ENCODE measurements at places on chromosomes 1 and 21.

GRCh38 chr1:236687273-236687672 lies 974 bp downstream of the ACTN2 start:
- no peak for DNase-seq

- DNase-seq = no peak
Measured at GRCh38 chr1:7127322-7128075, 342.2 kb downstream of the CAMTA1 start.

- no peak for DNase-seq
Measured at GRCh38 chr1:108583757-108584427, 24.0 kb downstream of the EEIG2 start.

- DNase-seq = no peak
Measured at GRCh38 chr1:245154429-245155271, at the start of gene KIF26B. TSS of gene KIF26B (plus strand) at chr1:245154985. CDS start at chr1:245155425, 440 bp downstream.

GRCh38 chr1:36479505-36480051 lies 3.1 kb downstream of the CSF3R start:
- no peak for DNase-seq

DNA sequence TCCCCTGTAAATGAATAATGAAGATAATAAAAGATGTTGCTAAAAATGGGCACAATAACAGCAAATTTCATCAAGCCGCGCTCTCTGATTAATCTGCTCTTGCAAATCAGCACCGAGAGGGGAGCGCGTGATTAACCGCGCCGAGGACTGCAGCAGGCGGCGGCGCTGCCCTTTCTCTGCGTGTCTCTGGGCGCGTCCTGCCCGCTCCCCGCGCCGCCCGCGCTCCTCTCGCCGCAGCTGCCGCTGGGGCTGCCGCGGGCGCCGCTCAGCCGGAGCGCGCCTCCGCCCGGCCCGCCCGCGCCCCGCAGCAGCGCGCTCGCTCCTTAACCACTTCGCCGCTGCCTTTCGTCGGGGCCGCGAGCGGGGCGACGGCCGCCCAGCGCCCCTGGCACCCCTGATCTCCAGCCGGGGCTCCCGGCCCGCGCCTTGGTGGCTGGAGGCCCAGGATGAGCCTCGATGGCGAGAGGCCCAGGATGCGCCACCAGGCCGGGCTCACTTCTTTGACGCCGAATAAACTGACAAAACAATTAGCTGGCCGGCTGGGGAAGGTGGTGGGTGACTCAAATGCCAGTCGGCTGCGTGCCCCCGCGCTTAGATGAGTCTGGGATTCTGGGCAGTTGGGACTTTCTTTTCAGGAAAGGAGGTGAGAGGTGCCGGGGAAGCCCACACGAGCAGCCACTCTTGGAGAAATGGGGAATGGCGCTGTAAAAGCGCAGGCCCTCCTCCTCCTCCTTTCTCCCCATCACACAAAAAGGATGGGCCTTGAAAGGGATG lies 221.4 kb upstream of the PKN2 start:
- no peak for DNase-seq

GRCh38 chr1:174022976-174023277 lies 770 bp upstream of the RC3H1 start:
- DNase-seq = no peak

DNA sequence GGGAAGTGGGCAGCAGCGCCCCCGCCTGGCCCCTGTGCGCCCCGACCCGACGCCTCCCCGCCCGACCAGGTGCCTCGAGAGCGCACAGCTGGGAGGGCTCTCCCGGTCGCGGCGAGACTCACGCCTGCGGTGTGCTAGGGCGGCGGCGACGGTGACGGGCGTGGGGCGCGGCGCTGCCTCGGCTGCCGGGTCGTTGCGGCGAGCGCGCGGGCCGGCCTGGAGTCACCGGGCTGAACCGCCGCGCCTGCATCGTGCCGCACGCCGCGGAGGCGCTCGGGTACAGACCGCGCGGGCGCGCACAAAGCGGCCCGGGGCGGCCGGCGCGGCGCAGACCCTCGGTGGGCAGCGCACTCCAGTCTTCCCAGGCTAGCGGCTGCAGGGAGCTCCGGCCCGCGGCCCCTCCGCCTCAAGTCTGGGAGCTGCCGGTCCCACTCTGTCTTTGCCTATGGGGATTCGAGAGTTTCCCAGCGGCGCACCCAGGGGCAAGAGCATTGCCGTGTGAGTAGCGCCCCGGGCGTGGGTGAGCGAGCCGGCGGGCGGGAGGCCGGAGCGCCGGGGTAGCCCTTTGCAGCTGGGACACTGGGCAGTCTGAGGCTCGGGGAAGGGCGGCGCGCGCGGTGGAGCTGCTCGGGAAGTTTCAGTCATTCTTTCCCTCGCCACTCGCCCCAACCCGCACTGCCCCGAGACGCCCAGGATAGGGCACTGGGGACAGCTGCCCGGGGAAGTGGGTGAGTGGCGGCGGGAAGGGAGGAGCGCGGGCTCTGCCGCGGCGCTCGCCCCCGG lies at the start of gene SLC35F3:
SLC35F3 (plus strand) TSS at position 44 of the 783 bp plus-strand sequence.
- DNase-seq = no peak
